ENCODE measurements at places on chromosomes 7 and 10.

DNA sequence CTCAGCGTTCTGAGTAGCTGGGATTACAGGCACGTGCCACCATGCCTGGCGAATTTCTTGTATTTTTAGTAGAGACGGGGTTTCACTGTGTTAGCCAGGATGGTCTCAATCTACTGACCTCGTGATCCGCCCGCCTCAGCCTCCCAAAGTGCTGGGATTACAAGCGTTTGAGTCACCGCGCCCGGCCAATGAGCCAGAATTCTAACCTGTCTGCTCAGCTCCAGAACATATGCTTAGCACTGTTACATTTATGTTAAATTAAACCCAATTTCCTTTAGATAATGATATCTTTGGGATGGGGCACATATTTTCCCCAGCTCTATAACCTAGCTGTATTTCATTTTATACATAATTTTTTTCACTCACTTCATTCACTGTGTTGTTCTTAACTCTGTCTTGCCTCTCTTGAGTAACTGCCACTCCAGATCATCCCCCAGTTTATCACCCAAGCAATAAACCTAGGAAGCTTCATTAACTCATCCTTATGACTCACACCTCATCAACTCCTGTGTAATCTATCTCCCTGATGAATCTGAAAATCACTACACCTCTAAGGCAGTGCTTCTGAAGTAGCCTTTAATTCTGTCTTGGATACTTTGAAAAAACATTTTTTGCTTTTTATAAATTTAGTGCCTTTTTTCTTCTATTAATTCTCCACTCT lies 559.7 kb upstream of the ZWINT start:
- DNase-seq = no peak

DNA sequence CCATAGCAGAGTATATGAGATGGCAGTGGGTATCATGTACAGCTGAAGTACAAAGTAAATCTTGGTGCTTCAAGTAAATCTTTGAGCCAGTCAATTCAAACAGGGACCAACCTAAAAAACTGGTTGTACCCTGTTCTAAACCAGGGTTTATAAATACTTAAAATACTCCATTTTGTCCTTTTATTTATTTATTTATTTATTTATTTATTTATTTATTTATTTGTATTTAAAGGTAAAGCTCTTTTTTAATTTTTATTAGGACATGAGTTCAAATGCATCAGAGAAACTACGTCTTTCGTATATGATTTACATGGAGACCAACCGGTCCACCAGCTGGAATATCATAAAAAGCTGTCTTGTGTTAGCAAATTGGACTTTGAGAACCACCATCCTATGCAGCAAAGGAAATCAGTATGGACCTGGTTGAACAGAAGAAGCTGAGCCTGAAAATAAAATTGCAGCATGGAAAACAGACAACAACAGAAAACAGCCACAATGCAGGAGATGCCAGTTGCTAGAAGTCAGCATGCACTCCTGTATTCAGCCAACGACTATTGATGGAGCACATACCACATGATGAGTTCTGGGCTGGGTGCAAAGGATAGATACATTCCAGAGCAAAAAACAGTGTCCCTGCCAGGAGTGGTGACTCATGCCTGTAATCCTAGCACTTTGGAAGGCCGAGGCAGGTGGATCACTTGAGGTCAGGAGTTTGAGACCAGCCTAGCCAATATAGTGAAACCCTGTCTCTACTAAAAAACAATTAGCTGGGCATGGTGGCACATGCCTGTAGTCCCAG lies 60.0 kb downstream of the PLXNA4 start:
- no peak for DNase-seq

GRCh38 chr7:6533893-6534495 lies 17.3 kb downstream of the GRID2IP start:
- DNase-seq = no peak

GRCh38 chr7:149196705-149197171 lies 1.4 kb downstream of the ZNF282 start:
- peak; percentile 29 for DNase-seq

DNA sequence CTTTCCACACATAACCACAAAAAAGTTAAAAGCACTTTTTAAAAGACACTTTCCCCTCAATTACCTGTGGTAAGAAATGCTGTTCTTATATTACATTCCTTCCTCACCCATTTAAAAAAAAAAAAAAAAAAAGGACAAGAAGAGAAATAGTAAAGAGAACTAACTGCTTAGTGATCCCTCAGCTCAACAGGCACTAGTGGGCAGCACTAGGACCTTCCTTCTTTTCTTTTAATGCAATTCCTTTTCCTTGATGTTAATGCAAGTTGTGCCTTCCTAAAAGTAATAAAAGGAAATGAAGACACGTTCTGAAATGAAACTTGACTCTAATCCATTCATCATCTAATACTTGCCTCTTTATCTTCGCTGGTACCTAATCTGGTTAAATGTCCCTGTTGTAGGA lies 189.7 kb downstream of the TCF7L2 start:
- no peak for DNase-seq

- DNase-seq = peak; percentile 36
Measured at GRCh38 chr10:62735464-62736167, 68.9 kb upstream of the ADO start.

DNA sequence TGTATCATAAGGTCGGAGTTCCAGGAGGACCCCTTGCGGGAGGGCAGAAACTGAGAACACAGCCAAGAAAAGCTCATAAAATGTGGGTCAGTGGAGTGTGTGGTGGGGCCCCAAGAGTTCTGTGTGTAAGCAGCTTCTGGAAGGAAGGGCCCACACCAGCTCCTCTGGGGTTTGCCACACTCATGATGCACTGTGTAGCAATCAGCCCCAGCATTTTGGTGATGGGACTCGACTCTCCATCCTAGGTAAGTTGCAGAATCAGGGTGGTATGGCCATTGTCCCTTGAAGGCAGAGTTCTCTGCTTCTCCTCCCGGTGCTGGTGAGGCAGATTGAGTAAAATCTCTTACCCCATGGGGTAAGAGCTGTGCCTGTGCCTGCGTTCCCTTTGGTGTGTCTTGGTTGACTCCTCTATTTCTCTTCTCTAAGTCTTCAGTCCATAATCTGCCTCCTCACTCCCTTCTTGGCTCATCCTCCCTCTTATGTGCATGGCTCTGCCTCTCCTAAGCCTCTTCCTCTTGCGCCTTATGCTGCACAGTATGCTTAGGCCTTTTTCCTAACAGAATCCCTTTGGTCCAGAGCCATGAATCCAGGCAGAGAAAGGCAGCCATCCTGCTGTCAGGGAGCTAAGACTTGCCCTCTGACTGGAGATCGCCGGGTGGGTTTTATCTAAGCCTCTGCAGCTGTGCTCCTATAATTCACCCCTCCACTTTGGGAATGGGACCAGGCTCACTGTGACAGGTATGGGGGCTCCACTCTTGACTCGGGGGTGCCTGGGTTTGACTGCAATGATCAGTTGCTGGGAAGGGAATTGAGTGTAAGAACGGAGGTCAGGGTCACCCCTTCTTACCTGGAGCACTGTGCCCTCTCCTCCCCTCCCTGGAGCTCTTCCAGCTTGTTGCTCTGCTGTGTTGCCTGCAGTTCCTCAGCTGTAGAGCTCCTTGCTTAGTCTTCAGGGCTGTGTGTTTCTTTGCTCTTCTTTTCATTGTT lies 17.8 kb downstream of the PRSS2 start:
- DNase-seq = no peak

GRCh38 chr10:106785528-106785927 lies 379.0 kb downstream of the SORCS1 start:
- no peak for DNase-seq

- DNase-seq = no peak
Measured at GRCh38 chr7:91397612-91398011, 133.4 kb downstream of the FZD1 start.

- no peak for DNase-seq
Measured at GRCh38 chr10:3571310-3571825, 213.6 kb downstream of the KLF6 start.

DNA sequence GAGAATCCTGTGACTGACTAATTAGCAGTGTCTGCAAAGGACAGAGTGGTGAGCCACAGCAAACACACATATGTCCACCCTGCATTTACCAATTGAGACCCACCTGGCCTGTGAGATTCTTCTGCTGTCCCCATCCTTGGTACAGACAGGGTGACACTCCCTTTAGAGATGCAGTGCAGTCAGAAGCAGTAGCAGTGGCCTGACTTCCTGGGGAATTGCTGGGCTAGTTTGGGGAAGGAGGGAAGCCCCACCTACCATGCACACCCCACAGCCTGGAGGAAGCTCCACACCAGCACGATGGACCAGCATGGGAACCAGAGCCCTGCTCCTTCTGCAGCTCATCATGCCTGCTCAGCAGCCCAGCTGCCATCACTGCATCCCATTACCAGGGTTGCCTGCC lies 924.9 kb upstream of the ZNF722 start:
- DNase-seq = no peak

GRCh38 chr10:132430861-132431271 lies 33.9 kb downstream of the PWWP2B start:
- DNase-seq = no peak

GRCh38 chr7:55476852-55477780 lies 95.2 kb downstream of the VOPP1 start:
- DNase-seq = no peak

GRCh38 chr10:110220398-110220797 lies 13.0 kb downstream of the MXI1 start:
- no peak for DNase-seq

DNA sequence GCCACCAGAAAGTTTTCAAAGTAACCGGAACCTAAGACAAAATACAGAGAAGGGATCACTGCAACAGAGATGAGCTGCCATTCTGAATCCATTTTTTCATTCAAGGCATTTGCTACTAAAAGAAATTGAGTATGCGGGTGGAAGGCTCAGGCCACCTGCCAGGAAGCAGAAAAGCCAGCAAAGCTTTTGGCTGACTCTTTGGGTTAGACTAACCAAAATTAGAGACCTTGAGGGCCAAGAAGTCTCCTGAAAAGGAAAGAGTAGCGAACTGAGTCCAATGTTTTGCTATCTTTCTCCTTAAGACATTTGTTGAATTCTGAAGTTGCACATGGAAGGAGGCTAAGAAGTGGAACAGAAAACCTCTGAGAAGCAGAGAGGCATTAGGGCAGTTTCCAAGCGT lies 79.0 kb downstream of the FAS start:
- DNase-seq = no peak

DNA sequence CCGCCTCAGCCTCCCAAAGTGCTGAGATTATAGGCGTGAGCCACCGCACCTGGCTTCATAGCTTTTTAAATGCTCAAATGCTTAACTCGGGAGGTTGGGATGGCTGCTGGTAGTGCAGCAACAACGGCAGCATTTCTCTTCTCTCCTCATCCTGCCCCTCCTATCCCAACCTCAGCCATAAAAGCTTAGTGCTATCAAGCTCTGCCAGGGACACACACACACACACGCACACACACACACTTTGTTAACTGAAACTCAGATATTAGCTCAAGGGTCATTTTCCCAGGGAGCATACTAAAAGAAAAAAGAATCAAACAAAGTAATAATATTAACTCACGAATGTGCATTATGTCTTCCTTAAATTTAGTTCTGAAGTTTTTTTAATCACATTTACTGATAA lies 63.0 kb upstream of the HPS1 start:
- no peak for DNase-seq
